ENCODE measurements at places on chromosomes 2 and 18. TPM values are rescaled to one million over a fixed set of nuclear protein-coding genes. Genes with fewer than 3 reads are reported as not detected.

DSG4 gene
- total RNA-seq = not detected

ARMC9 gene
- total RNA-seq = 19.9 TPM

ZNF804A gene
- 0.05 TPM for total RNA-seq

SOX11 gene
- not detected for total RNA-seq

HAAO gene
- total RNA-seq = not detected

MAP3K19 gene
- total RNA-seq = not detected

TMEM131 gene
- total RNA-seq = 30.9 TPM

RUFY4 gene
- total RNA-seq = not detected

FNDC4 gene
- 14.5 TPM for total RNA-seq

KCMF1 gene
- 65.9 TPM for total RNA-seq

INPP4A gene
- total RNA-seq = 41.9 TPM

RAB6C gene
- not detected for total RNA-seq

DHRS9 gene
- not detected for total RNA-seq

SPC25 gene
- total RNA-seq = 6.4 TPM

GPR35 gene
- 0.85 TPM for total RNA-seq

DPP4 gene
- total RNA-seq = 175 TPM

FAP gene
- total RNA-seq = 1.8 TPM

STARD6 gene
- total RNA-seq = not detected

CHST9 gene
- total RNA-seq = 0.34 TPM

EGR4 gene
- not detected for total RNA-seq

PLCL1 gene
- total RNA-seq = 0.51 TPM

ASIC4 gene
- total RNA-seq = not detected

LANCL1 gene
- total RNA-seq = 20.6 TPM

CLASP1 gene
- total RNA-seq = 51.9 TPM

OBSL1 gene
- total RNA-seq = 38.8 TPM

HAT1 gene
- 60.2 TPM for total RNA-seq

CRIM1 gene
- 765 TPM for total RNA-seq

FKBP1B gene
- total RNA-seq = 9.9 TPM

TMEM237 gene
- total RNA-seq = 35.0 TPM

ANKRD53 gene
- total RNA-seq = 0.51 TPM

ANKRD30B gene
- total RNA-seq = under 0.01 TPM

THSD7B gene
- total RNA-seq = under 0.01 TPM

LYG2 gene
- total RNA-seq = not detected

CUL3 gene
- 69.4 TPM for total RNA-seq

LAMA3 gene
- total RNA-seq = 15.9 TPM

INPP5D gene
- 45.3 TPM for total RNA-seq

MALT1 gene
- total RNA-seq = 37.1 TPM

ABCG8 gene
- total RNA-seq = not detected

UGT1A6 gene
- 0.88 TPM for total RNA-seq

CTIF gene
- total RNA-seq = 18.0 TPM

ERFE gene
- total RNA-seq = 0.34 TPM

ALPG gene
- 0.05 TPM for total RNA-seq

DSC3 gene
- total RNA-seq = 0.14 TPM

PAX8 gene
- total RNA-seq = 0.68 TPM

PRSS56 gene
- not detected for total RNA-seq

ABHD1 gene
- total RNA-seq = not detected

DPP10 gene
- total RNA-seq = not detected

STAT4 gene
- 0.51 TPM for total RNA-seq

FBLN7 gene
- total RNA-seq = 2.4 TPM

UGT1A4 gene
- total RNA-seq = not detected

RAMP1 gene
- not detected for total RNA-seq

GALNT14 gene
- 1.7 TPM for total RNA-seq

HOXD8 gene
- 30.3 TPM for total RNA-seq

DSG1 gene
- not detected for total RNA-seq

CASP10 gene
- total RNA-seq = 68.7 TPM

L3MBTL4 gene
- 5.9 TPM for total RNA-seq

PLB1 gene
- total RNA-seq = 0.05 TPM

Data from dermis blood vessel endothelial cell (primary cell).